Central memory CD8-positive, alpha-beta T cell (primary cell): ENCODE measurements at places on chromosomes 16 and 17.
A peak's percentile ranks its signal among the peaks of the same experiment; 100 is the strongest.

- no peak overlapping the region for H3K27ac ChIP-seq
- H3K27me3 ChIP-seq = no peaks in the 10 kb centered on the region
- no peaks in the 10 kb centered on the region for H3K4me1 ChIP-seq
- no peak for DNase-seq
- H3K36me3 ChIP-seq = no peaks in the 10 kb centered on the region
These were observed 777.3 kb upstream of the EEF2KMT start for GRCh38 chr16:5874899-5875298.

- H3K4me1 ChIP-seq = peaks cover 10% of the 10 kb centered on the region
- peaks cover 9% of the 10 kb centered on the region for H3K36me3 ChIP-seq
- peak overlapping the region; percentile 75 for H3K27ac ChIP-seq
- no peaks in the 10 kb centered on the region for H3K27me3 ChIP-seq
These were observed 11.2 kb downstream of the TFAP4 start for GRCh38 chr16:4261557-4262172.

- H3K4me1 ChIP-seq = no peaks in the 10 kb centered on the region
- H3K27me3 ChIP-seq = peaks cover 27% of the 10 kb centered on the region
- H3K36me3 ChIP-seq = no peaks in the 10 kb centered on the region
- no peak for DNase-seq
- no peak overlapping the region for H3K4me3 ChIP-seq
These were observed 139.6 kb downstream of the HS3ST3A1 start for GRCh38 chr17:13462146-13462545.

GRCh38 chr17:56992364-56992763, 14.4 kb downstream of the SCPEP1 start:
- H3K27me3 ChIP-seq = no peaks in the 10 kb centered on the region
- H3K4me1 ChIP-seq = no peaks in the 10 kb centered on the region
- H3K36me3 ChIP-seq = peaks cover 16% of the 10 kb centered on the region
- H3K27ac ChIP-seq = no peak overlapping the region

DNA sequence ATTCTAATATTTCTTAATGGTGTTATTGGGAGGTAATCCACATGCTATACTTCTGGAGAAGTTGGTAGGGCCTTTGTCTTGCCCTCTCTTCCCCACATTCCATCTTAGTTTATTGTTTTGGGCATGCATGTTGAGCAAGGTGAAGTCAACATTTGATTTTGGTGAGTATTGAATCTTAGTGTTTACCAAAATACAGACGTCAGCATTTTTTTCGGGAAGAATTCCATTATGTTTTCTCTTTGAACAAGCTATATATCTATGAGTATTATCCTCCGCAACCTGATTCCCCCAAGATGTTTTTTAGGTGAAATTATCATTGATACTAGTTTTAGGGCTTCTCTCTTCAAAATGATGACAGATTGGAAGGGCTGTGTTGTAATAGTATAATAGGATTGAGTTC, 47.4 kb upstream of the SHISA9 start:
- no peak overlapping the region for H3K27ac ChIP-seq
- H3K4me3 ChIP-seq = no peak overlapping the region
- no peak for DNase-seq
- peaks cover 25% of the 10 kb centered on the region for H3K27me3 ChIP-seq

- DNase-seq = no peak
- peaks cover 19% of the 10 kb centered on the region for H3K27me3 ChIP-seq
- no peak overlapping the region for H3K4me3 ChIP-seq
- no peak overlapping the region for H3K27ac ChIP-seq
These were observed 145.2 kb upstream of the CIBAR2 start for GRCh38 chr16:85257483-85257882.

DNA sequence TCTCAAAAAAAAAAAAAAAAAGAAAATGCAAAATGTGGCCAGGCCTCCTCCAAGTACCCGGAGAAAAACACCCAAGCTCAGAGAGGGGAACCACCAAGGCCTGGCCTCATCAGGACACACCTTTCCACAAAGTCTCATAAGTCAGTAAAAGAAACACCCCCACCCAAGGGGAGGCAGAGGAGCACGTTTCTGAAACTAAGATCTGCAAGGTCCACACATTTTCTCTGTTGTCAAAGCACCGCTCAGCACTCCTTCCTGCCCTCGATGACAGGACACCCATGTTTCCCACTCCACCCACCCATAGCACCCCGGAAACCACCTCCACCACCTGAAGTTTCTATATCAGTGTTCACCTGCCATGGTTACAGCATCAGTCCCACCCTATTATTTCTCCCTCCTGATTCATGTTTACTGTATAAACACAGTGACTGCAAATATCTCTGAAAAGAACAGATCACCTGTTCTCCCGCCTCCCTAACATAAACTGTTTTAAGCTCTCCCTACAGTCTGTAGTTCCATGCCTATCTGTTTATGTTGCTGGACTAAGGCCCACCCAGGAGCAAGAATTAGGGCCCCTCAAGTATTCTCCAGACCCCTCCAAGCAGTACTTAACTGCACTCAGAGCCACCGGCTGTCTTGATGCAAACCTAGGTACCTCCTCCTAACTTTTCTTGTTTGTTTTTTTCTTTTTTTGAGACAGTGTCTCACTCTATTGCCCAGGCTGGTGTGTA, 2.0 kb downstream of the CORO7 start:
- peaks cover 59% of the 10 kb centered on the region for H3K36me3 ChIP-seq
- no peaks in the 10 kb centered on the region for H3K27me3 ChIP-seq
- peaks cover 40% of the 10 kb centered on the region for H3K4me1 ChIP-seq

DNA sequence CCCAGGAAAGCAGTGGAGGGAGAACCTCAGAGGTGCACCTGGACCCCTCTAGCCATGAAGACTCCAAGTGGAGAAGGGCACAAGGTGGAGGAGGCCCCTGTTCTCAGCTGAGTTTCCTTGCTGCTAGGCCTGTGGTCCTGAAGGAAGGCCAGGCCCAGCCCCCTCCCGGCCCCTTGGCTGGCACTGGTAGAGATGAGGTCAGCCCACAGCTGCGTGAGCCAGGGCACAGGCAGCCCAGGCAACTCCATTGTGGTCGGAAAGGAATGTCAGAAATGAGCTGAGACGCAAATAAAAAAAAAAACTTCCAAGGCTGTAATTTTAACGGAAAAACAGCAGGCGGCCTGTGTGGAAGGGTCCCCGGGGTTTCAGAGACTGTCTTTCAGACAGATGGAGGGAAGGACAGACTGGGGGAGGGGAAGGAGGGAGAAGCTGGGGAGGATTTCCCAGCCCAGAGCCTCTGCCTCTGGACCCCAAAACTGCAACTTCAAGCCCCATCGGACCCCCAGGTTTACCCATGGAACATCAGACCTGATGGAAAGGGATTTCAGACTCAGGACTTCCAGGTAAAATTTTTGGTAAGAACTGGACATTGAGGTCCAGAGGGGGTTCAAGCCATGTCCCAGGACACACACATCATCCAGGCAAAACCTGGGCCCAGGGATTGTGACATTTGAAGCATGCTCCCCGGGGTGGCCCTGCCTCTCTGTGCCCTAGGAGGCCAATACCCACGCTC, 25.6 kb upstream of the MRPS23 start:
- H3K27me3 ChIP-seq = peaks cover 65% of the 10 kb centered on the region
- H3K36me3 ChIP-seq = peaks cover 3% of the 10 kb centered on the region
- no peak overlapping the region for H3K27ac ChIP-seq
- no peak overlapping the region for H3K4me3 ChIP-seq
- no peaks in the 10 kb centered on the region for H3K4me1 ChIP-seq

GRCh38 chr17:47952171-47953021, 5.3 kb downstream of the PRR15L start:
- peaks cover 16% of the 10 kb centered on the region for H3K4me1 ChIP-seq
- peaks cover 6% of the 10 kb centered on the region for H3K36me3 ChIP-seq
- no peaks in the 10 kb centered on the region for H3K27me3 ChIP-seq
- no peak overlapping the region for H3K4me3 ChIP-seq

DNA sequence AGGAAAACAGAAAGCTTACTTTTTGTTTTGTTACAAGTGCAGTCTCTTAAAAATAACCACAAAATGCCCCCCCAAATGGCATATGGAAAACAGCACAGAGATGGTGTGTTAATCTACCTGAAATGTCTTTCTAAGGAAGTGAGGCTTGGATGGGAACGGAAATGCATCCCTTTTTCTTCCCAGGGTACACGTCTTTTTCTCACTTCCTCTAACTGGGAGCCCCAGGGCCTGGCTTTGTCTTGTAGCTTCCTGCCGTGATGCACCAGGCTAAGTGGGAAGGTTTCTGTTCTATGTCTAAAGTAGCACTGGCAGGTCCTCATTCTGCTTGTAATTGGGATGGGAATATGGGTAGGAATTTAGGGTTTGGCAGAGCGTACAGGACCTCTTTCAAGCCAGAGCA, 52.5 kb upstream of the CACNG3 start:
- no peak for DNase-seq
- no peak overlapping the region for H3K4me3 ChIP-seq
- no peak overlapping the region for H3K27ac ChIP-seq
- no peaks in the 10 kb centered on the region for H3K27me3 ChIP-seq
- peaks cover 38% of the 10 kb centered on the region for H3K36me3 ChIP-seq

- no peaks in the 10 kb centered on the region for H3K36me3 ChIP-seq
- no peak for DNase-seq
- H3K27me3 ChIP-seq = peaks cover 71% of the 10 kb centered on the region
- H3K4me3 ChIP-seq = no peak overlapping the region
- H3K4me1 ChIP-seq = no peaks in the 10 kb centered on the region
These were observed 79.1 kb downstream of the NXN start for GRCh38 chr17:900336-900934.

GRCh38 chr16:10428433-10429168, 42.7 kb downstream of the ATF7IP2 start:
- H3K27ac ChIP-seq = peak overlapping the region; percentile 68
- H3K4me3 ChIP-seq = no peak overlapping the region
- no peaks in the 10 kb centered on the region for H3K4me1 ChIP-seq
- peaks cover 18% of the 10 kb centered on the region for H3K36me3 ChIP-seq
- H3K27me3 ChIP-seq = no peaks in the 10 kb centered on the region

DNA sequence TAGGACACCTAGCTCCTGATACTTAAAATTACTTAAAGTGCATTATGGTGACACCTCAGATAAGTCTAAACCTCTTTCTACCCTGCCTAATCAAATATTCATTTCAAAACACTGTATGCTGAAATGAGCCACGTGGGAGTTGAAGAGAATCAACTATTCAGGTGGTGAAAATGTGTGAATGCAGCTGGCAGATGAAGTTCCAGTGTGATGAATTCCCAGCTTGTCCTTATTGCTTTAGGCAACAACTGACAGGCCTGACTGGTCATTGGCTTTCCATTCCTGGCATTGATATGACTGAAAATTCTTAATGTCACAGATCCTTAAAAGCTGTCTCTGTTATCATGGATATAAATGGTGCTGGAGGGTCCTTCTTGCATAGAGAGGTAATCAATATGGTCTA, 301.9 kb upstream of the TBX2 start:
- no peak overlapping the region for H3K27ac ChIP-seq
- no peaks in the 10 kb centered on the region for H3K27me3 ChIP-seq
- DNase-seq = no peak
- H3K4me3 ChIP-seq = no peak overlapping the region

GRCh38 chr17:28810437-28810836, 32.2 kb downstream of the FAM222B start:
- DNase-seq = no peak
- H3K36me3 ChIP-seq = peaks cover 20% of the 10 kb centered on the region
- H3K27me3 ChIP-seq = no peaks in the 10 kb centered on the region
- H3K4me1 ChIP-seq = peaks cover 19% of the 10 kb centered on the region
- no peak overlapping the region for H3K4me3 ChIP-seq

- H3K27me3 ChIP-seq = no peaks in the 10 kb centered on the region
- H3K4me3 ChIP-seq = no peak overlapping the region
- DNase-seq = no peak
- no peaks in the 10 kb centered on the region for H3K4me1 ChIP-seq
- H3K36me3 ChIP-seq = no peaks in the 10 kb centered on the region
These were observed 4.1 kb upstream of the ZNF19 start for GRCh38 chr16:71493213-71493612.

GRCh38 chr17:28398280-28398981, 7.6 kb downstream of the SLC46A1 start:
- H3K4me3 ChIP-seq = no peak overlapping the region
- H3K4me1 ChIP-seq = no peaks in the 10 kb centered on the region
- H3K27ac ChIP-seq = peak overlapping the region; percentile 45
- H3K36me3 ChIP-seq = peaks cover 8% of the 10 kb centered on the region
- no peaks in the 10 kb centered on the region for H3K27me3 ChIP-seq

DNA sequence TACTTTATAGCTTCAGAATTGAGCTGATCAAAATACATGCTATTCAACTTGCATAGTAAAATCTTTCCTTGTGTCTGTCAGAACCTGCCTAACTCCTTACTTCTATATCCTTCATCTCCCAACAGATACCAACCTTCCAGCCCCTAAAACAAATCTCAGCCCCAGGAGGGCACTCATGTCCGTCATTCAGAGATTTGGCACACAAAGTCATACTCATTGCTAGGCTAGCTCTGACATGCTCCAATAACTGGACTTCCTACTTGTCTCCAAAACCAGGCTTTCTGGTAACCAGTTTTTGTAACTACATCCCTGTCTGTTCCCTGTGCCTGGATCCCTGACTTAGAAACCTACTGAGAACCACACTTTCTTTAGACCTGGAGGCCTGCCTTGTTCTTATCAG, 37.5 kb upstream of the DHX40 start:
- H3K4me1 ChIP-seq = no peaks in the 10 kb centered on the region
- no peak overlapping the region for H3K4me3 ChIP-seq
- DNase-seq = no peak

- peaks cover 31% of the 10 kb centered on the region for H3K27me3 ChIP-seq
- no peak overlapping the region for H3K27ac ChIP-seq
- no peaks in the 10 kb centered on the region for H3K4me1 ChIP-seq
These were observed 41.5 kb upstream of the CDH5 start for GRCh38 chr16:66324815-66325515.

DNA sequence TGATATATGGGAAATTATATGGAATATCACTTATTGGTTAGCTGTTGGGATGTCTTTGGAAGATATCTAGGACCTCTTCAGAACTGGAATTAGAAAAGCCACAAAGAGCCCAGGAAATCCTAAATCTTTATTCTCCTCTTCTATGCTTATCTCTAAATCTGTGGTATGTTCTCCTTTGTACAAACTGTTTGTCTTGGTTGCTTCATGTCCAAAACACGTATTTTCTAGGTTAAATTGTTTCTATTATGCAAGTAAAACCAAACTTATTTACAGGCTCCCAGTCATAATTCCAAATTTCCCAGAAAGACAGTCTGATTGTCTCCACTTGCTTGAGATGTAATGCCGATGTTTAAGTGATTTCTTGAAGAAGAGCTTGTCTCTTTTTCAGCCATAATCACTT, 650.9 kb downstream of the CDH11 start:
- no peak overlapping the region for H3K4me3 ChIP-seq
- no peak overlapping the region for H3K27ac ChIP-seq
- H3K36me3 ChIP-seq = no peaks in the 10 kb centered on the region
- no peaks in the 10 kb centered on the region for H3K27me3 ChIP-seq
- no peak for DNase-seq

DNA sequence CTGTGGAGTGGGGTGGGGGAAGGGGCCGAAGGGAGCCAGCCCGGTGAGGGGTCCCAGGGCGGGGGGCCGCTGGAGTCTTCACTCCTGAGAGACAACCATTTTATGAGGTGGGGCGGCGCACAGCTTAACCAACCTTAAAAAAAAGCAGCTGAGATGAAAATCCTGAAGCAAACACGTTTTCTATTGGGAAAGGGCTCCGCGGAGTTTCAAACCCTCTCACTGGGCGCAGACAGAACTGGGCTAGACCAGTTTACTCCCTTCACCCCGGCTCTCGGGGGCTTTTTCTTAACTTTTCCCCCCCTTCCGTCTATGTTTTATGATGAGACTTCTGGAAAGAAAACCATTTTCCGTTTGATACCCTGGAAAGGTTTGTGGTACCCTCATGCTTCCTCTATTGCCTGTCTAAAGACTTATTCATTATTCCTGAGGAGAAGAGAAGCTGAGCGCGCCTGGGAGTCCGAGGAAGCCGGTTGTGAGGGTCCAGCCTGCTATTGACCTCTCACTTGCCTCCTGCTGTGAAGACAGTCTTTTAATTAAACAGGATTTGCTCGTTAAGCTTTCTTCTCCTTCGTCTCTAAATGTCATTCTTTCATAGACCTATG, 482 bp upstream of the SSH2 start:
- H3K4me3 ChIP-seq = no peak overlapping the region
- peaks cover 27% of the 10 kb centered on the region for H3K4me1 ChIP-seq
- no peaks in the 10 kb centered on the region for H3K27me3 ChIP-seq
- peaks cover 8% of the 10 kb centered on the region for H3K36me3 ChIP-seq
- DNase-seq = no peak
- no peak overlapping the region for H3K27ac ChIP-seq
